ENCODE measurements at places on chromosomes 13 and 19. TPM values are rescaled to one million over a fixed set of nuclear protein-coding genes. Genes with fewer than 3 reads are reported as not detected.

NOVA2 gene
- not detected for total RNA-seq

ZNF560 gene
- total RNA-seq, result not detected

PROSER1 gene
- 59.9 TPM for total RNA-seq

HNRNPUL1 gene
- total RNA-seq, result 295 TPM

ZNF71 gene
- total RNA-seq, result 2.7 TPM

GFY gene
- not detected for total RNA-seq

DNA sequence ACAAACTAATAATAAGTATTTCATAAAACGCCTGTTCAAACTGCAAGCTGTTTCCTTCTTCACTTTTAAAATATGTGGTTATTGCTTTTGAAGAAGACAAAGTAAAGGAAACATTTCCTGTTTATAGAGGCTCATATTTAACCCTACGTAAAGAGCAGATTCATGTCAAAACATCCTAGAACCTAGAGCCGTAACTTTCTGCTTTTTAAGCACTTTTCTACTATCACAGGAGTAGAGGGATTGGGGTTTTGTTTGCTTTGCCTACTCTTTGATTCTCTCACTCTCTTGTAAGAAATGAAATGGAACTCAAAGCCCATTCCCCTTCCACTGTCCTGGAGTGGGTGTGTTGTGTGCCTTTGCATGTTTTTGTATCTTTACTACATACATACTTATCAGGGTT lies 54.0 kb upstream of the GPR183 start:
- H3K27me3 ChIP-seq, result no peaks in the 10 kb centered on the region
- peaks cover 34% of the 10 kb centered on the region for H3K36me3 ChIP-seq
- no peak for DNase-seq
- H3K27ac ChIP-seq, result peak overlapping the region; percentile 61

- no peaks in the 10 kb centered on the region for H3K27me3 ChIP-seq
- no peak overlapping the region for H3K27ac ChIP-seq
- H3K4me1 ChIP-seq, result no peaks in the 10 kb centered on the region
- DNase-seq, result no peak
- no peaks in the 10 kb centered on the region for H3K36me3 ChIP-seq
These were observed 265.7 kb downstream of the DLEU7 start for GRCh38 chr13:50577806-50578205.

GRCh38 chr13:77325371-77325980 lies 1.4 kb downstream of the MYCBP2 start:
- H3K27me3 ChIP-seq, result no peaks in the 10 kb centered on the region
- peak overlapping the region; percentile 96 for H3K27ac ChIP-seq
- peak overlapping the region; percentile 97 for H3K4me3 ChIP-seq
- no peak for DNase-seq
- peaks cover 66% of the 10 kb centered on the region for H3K4me1 ChIP-seq

- H3K36me3 ChIP-seq, result peaks cover under 1% of the 10 kb centered on the region
- no peak overlapping the region for H3K4me3 ChIP-seq
- H3K27ac ChIP-seq, result no peak overlapping the region
- DNase-seq, result no peak
- H3K4me1 ChIP-seq, result no peaks in the 10 kb centered on the region
- H3K27me3 ChIP-seq, result no peaks in the 10 kb centered on the region
These were observed 307.4 kb downstream of the DIAPH3 start for GRCh38 chr13:59856281-59856810.

GRCh38 chr13:68272652-68273051 lies 1042.5 kb upstream of the PCDH9 start:
- no peak overlapping the region for H3K4me3 ChIP-seq
- H3K27ac ChIP-seq, result no peak overlapping the region
- no peak for DNase-seq
- H3K27me3 ChIP-seq, result no peaks in the 10 kb centered on the region
- no peaks in the 10 kb centered on the region for H3K36me3 ChIP-seq

DNA sequence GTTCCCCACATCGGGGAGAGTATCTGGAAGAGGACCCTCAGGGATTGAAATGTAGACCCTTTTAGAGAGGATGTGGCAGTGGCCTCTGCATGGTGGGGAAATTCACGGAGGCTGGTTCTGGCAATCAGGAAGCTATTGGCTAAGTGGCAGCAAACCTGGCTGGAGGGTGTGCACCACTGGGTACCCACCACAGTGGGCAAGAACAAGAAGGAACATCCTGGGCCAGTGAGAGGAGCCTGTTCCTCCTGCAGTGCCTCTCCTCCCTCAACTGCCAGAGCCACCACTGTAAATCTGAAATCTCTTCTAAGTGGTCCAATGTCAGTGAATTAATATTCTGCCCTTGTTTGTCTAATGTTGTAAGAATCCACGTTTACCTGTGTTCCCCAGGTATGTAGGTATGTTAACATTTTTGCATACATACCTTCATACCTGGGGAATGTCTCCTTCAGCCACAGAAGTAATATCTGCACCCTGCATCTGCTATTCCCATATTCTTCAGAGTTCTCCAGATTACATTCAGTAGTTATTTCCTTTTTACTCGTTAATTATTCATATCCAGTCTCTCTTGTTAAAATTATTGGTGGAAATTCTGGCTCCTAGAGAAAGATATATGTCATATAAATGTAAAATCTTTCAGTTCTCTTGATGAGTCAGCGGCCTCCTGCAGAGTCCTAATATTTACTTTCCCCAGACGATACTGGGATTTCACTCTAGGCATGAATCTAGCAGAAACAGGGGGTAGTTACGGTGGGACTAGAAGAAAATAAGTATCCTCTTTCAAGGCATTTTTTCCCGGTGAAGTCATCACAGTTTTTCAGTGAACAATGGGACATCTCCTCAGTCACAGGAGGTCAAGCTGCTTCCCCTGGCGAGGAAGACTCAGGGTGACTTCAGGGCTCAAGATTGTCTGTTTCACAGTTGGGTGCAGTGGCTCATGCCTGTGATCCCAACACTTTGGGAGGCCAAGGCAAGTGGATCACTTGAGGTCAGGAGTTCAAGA lies 148.3 kb downstream of the MYO16 start:
- H3K4me3 ChIP-seq, result no peak overlapping the region
- no peak for DNase-seq
- H3K27ac ChIP-seq, result no peak overlapping the region

GRCh38 chr19:4327252-4327876 lies 11.3 kb downstream of the STAP2 start:
- H3K36me3 ChIP-seq, result peaks cover 4% of the 10 kb centered on the region
- peak; percentile 89 for DNase-seq
- H3K4me3 ChIP-seq, result peak overlapping the region; percentile 85
- no peak overlapping the region for H3K27ac ChIP-seq
- H3K4me1 ChIP-seq, result peaks cover 26% of the 10 kb centered on the region
- H3K27me3 ChIP-seq, result peaks cover 3% of the 10 kb centered on the region

GRCh38 chr19:46924874-46925547 lies 64.2 kb downstream of the ARHGAP35 start:
- DNase-seq, result peak; percentile 58
- peaks cover 24% of the 10 kb centered on the region for H3K36me3 ChIP-seq
- peak overlapping the region; percentile 61 for H3K27ac ChIP-seq
- peaks cover 49% of the 10 kb centered on the region for H3K4me1 ChIP-seq
- H3K4me3 ChIP-seq, result no peak overlapping the region
- no peaks in the 10 kb centered on the region for H3K27me3 ChIP-seq

DNA sequence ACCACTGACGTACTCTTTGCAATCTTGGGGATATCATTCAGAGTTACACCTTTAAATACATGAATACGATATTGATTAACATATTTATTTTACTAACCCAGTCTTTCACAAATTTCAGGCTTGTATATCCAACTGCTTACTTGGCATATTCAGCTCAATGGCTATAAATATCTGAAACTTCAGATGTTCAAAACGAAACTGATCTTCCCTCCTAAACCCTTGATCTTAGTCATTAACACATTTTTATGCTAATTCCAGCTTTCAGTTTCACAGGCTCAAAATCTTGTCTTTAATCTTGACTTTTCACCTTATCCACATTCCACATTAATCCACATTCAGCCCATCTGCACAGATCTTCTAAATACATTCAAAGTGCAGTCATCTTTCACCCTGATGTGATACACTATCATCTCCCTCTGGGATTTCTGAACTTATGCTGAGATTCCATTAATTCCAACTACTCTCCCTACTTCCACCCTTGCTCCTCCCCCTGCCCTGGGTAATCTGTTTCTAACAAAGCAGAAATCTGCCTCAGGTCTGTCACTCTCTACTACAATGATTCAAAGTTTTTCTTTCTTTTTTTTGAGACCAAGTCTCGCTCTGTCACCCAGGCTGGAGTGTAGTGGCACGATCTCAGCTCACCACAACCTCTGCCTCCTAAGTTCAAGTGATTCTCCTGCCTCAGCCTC lies 387.2 kb downstream of the GPC5 start:
- H3K4me3 ChIP-seq, result no peak overlapping the region
- H3K27me3 ChIP-seq, result no peaks in the 10 kb centered on the region
- no peaks in the 10 kb centered on the region for H3K4me1 ChIP-seq

- H3K27me3 ChIP-seq, result peaks cover 31% of the 10 kb centered on the region
- no peak overlapping the region for H3K27ac ChIP-seq
- H3K4me3 ChIP-seq, result no peak overlapping the region
- DNase-seq, result peak; percentile 62
- H3K4me1 ChIP-seq, result peaks cover 5% of the 10 kb centered on the region
- H3K36me3 ChIP-seq, result no peaks in the 10 kb centered on the region
These were observed 12.9 kb downstream of the COL4A2 start for GRCh38 chr13:110319774-110320509.

GRCh38 chr19:11269408-11269807 lies 7.1 kb upstream of the DOCK6 start:
- no peak overlapping the region for H3K27ac ChIP-seq
- H3K4me3 ChIP-seq, result no peak overlapping the region
- peaks cover 1% of the 10 kb centered on the region for H3K36me3 ChIP-seq
- DNase-seq, result no peak
- peaks cover 37% of the 10 kb centered on the region for H3K27me3 ChIP-seq
- no peaks in the 10 kb centered on the region for H3K4me1 ChIP-seq

DNA sequence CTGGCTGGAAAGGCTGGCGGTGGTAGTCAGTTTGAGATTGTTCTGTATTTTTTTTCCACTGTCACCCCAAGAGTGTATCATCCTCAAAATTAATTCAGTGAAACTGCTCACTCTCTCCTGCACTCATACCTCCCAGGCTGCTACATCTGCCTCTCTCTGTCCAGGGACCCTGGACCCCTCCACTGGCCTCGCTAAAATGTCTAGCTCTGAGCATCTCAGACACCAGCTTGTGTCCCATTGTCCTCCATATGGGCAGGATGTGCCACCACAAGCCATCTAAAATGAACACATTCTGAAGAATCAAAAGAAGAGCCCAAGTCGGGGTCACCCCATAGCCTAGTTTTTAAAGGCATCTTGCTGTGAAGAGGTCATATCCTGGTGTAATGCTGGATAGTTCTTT lies 345.5 kb upstream of the TSHZ3 start:
- H3K4me1 ChIP-seq, result no peaks in the 10 kb centered on the region
- no peaks in the 10 kb centered on the region for H3K36me3 ChIP-seq
- DNase-seq, result no peak
- H3K27ac ChIP-seq, result no peak overlapping the region

- H3K27ac ChIP-seq, result no peak overlapping the region
- no peaks in the 10 kb centered on the region for H3K4me1 ChIP-seq
- no peak for DNase-seq
These were observed 46.1 kb upstream of the GPC6 start for GRCh38 chr13:93180356-93180969.

GRCh38 chr19:3852177-3852511 lies 16.7 kb downstream of the ZFR2 start:
- H3K27ac ChIP-seq, result no peak overlapping the region
- no peak for DNase-seq
- peaks cover 15% of the 10 kb centered on the region for H3K36me3 ChIP-seq
- H3K4me3 ChIP-seq, result no peak overlapping the region
- no peaks in the 10 kb centered on the region for H3K4me1 ChIP-seq

GRCh38 chr19:16527334-16527935 lies 14.8 kb downstream of the CHERP start:
- H3K27me3 ChIP-seq, result no peaks in the 10 kb centered on the region
- DNase-seq, result no peak
- H3K36me3 ChIP-seq, result peaks cover 44% of the 10 kb centered on the region
- no peak overlapping the region for H3K4me3 ChIP-seq

DNA sequence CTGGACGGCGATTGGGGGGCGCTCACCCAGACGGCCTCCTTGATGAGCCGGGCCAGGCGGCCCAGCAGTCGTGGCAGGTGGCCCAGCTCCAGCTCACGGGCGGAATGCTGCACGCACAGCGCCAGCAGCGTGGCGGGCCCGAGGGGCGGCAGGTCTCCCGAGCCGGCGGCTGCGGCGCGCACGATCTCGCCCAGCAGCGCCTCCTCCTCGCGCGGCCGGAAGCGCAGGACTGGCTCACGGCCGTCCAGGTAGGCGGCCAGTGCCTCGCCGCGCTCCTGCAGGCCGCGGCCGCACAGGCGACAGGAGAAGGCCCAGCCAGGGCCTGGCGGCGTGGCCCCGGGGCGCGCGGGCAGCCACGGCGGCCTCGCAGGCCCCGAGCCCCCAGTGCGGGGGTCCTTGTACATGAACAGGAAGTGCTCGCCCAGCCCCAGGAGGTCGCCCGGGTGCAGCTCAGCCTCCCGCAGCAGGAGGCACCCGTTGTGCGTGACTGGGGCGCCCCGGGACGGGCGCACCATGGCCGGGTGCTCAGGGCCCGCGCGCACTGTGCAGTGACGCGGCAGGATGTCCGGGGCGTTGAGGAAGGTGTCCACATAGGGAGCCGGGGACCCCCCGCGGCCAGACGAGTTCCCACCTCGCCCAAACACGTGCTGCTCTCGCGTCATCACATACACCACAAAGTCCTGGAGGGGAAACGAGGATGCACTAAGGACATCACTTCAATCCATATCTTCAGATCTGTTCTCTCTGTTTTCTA lies 9.6 kb upstream of the MAMSTR start:
- H3K27ac ChIP-seq, result no peak overlapping the region
- peaks cover 14% of the 10 kb centered on the region for H3K36me3 ChIP-seq
- DNase-seq, result no peak

GRCh38 chr19:9381361-9381785 lies 18.6 kb downstream of the ZNF177 start:
- no peak overlapping the region for H3K4me3 ChIP-seq
- peaks cover 81% of the 10 kb centered on the region for H3K36me3 ChIP-seq
- DNase-seq, result no peak
- H3K4me1 ChIP-seq, result no peaks in the 10 kb centered on the region
- H3K27me3 ChIP-seq, result no peaks in the 10 kb centered on the region
- H3K27ac ChIP-seq, result no peak overlapping the region

GRCh38 chr19:5996623-5997320 lies 18.8 kb upstream of the RANBP3 start:
- no peak for DNase-seq
- no peaks in the 10 kb centered on the region for H3K4me1 ChIP-seq
- no peaks in the 10 kb centered on the region for H3K27me3 ChIP-seq
- no peak overlapping the region for H3K4me3 ChIP-seq

GRCh38 chr19:27776020-27776419 lies 1436.9 kb downstream of the UQCRFS1 start:
- peaks cover 69% of the 10 kb centered on the region for H3K36me3 ChIP-seq
- H3K4me1 ChIP-seq, result no peaks in the 10 kb centered on the region
- H3K27me3 ChIP-seq, result no peaks in the 10 kb centered on the region

- no peak overlapping the region for H3K27ac ChIP-seq
- H3K27me3 ChIP-seq, result no peaks in the 10 kb centered on the region
- H3K4me1 ChIP-seq, result no peaks in the 10 kb centered on the region
- no peaks in the 10 kb centered on the region for H3K36me3 ChIP-seq
- no peak overlapping the region for H3K4me3 ChIP-seq
These were observed 147.5 kb upstream of the OBI1 start for GRCh38 chr13:78806457-78806856.

Measured in activated CD4-positive, alpha-beta memory T cell treated with anti-CD3 and anti-CD28 coated beads for 36 hours (primary cell).